ENCODE measurements at places on chromosomes 7 and 10.

DNA sequence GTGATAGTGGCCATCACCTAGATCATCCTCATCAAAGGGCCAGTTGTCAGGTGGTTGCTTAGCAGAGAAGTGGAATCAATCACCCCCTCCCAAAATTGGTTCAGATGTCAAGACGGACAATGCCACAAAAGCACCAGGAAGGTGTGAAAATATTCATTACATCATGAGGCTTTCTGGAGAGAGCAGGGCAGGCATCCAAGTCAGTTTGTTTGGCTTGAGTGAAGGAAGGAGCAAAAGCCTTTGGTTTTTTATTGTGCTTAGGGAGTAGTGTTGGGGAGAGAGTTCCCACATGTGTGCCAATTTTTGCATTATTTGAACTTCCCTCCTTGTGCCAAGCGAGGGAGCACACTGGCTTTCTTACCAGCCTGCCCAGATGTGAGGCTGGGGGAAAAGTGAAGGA lies 1082.9 kb downstream of the LRMDA start:
- no peak for DNase-seq

GRCh38 chr7:115267503-115267902 lies 345.6 kb downstream of the MDFIC start:
- no peak for DNase-seq

DNA sequence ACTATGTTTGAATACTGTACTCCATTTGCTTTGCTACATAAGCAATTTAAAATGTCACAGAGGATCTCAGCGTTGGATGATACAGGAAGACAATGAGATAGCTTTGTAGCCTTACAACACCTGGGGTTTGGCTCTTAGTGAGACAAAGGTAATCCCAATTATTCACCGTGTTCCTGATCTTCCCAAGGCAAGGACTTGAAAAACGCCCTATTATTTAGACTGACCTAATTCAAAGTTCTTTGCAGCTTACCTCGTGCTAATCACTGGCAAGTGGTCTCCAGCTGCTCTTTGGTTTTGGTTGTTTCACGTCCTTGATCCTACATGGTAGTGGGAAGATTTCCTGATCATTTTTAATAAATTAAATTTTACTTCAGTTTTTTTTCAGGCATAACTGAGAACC lies 23.0 kb upstream of the C7orf33 start:
- no peak for DNase-seq

DNA sequence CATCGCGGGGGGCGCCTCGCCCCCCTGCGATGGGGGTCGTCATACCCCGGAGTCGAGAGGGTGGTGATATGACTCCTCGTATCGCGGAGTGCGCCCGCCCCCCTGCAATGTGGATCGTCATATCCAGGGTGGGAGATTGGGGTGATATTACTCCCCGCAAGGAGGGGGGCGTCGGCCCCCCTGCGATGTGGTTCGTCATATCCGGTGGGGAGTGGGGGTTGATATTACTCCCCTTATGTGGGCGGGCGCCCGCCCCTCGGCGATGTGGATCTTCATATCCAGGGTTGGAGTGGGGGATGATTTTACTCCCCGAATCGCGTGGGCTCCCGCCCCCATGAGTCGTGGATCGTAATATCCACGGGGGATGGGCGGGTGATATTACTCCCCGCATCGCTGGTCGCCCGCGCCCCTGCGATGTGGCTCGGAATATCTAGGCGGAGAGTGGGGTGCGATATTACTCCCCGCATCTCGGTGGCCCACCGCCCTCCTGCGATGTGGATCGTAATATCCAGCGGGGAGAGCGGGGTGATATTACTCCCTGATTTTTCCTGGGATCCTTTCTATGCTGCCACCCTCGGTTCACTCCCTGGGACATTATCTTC lies 36.9 kb downstream of the MEIG1 start:
- DNase-seq, result no peak

- DNase-seq, result no peak
Observed at GRCh38 chr7:115008465-115009114, 86.7 kb downstream of the MDFIC start.

GRCh38 chr10:7563770-7564169 lies 103.0 kb downstream of the ITIH5 start:
- no peak for DNase-seq

GRCh38 chr7:43328785-43329380 lies 216.4 kb downstream of the HECW1 start:
- no peak for DNase-seq

GRCh38 chr10:102859911-102860310 lies 5.9 kb downstream of the BORCS7 start:
- no peak for DNase-seq

DNA sequence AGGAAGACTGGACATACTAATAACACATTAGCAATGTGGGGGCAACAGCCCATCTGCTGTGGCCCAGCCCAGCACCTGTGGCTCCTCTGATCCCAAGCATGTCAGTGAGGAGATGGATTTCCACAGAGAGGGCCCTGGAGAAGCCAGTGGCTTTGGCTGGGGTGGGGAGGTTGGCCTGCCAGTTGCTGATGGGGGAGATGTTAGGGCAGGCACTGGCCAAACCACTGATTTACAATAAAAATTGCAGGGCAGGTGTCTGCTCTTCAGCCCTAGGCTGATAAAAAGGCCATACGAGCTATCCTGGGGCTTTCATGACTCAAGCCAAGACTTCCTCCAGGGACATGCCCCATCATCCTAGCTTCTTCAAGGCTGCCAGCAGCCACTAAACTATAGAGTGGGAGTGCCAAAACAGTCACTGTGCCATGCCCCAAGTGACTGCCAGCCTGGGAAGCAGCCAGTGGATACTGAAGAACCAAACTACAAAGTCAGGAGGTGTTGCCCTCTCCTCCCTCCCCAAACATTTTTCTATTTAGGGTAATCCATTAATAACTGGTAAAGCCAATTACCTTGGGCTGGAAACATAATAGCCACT lies 37.8 kb downstream of the DPCD start:
- no peak for DNase-seq

- DNase-seq, result no peak
Observed at GRCh38 chr10:94398762-94399161, 3.6 kb upstream of the TBC1D12 start.

GRCh38 chr10:123142701-123143161 lies 5.2 kb upstream of the HMX2 start:
- no peak for DNase-seq

DNA sequence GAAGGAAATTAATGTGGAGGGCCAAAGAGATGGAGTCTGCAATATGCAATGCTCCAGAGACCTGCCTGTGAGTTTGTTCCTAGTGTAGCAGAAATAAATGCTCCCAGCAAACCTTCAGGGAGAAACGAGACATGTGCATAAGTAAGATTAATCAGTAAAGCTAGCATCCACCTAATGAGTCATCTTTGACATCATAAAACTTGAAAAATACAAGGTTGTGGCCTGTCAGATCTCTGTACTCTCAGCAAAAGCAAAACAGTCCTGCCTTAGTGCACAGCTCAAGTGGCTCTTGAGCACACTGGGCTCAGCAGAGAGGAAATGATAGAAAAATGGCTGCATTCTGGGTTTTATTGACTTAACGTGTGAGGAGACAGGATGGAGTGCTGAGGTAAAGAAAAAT lies 32.5 kb upstream of the ERCC6 start:
- DNase-seq, result no peak

DNA sequence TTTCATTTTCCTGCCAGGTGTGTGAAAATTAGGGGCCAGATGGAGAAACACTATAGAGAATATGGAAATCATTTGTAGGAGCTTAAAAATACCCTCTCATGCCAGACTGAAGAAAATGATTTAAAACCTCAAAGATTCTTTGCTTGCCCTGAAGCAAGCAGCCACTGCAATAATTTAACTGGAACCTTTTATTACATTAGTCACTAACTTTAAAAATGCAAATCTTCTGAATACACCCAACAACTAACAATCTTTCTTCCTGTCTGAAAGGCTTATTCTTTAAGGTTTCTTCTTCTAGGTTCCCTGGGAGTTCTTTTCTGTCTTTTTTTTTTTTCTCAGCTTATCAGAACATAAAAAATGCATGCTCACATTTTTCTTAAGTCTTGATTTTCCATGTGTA lies 238.5 kb upstream of the KMT2E start:
- no peak for DNase-seq

All from T47D (cell line).